ENCODE measurements at places on chromosomes 12 and 14. TPM values are rescaled to one million over a fixed set of nuclear protein-coding genes. Genes with fewer than 3 reads are reported as not detected.

- DNase-seq, result no peak
These were observed 60.7 kb upstream of the RBM19 start for GRCh38 chr12:114026805-114027204.

- DNase-seq, result no peak
These were observed 10.5 kb downstream of the WNT5B start for GRCh38 chr12:1639538-1639937.

DNA sequence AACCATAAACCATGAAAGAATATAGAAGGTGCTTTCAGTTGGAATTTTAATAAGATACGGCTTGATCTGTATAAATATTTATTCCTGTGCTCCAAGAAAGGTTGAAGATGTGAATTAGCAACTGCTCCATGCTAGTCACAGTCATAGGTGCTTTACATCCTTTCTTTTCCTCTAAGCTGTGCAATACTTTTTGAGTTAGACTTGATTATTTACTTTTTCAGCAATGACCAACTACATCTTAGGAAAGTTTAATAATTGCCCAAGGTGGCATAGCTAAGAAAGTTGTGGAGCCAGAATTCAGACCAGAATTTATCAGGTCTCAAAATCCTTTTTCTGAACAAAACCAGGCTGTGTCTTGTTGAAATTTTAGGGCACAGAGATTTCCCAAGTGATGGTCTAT, 13.7 kb downstream of the TRHDE start:
- DNase-seq, result no peak

ANKLE2 gene
- 40.8 TPM for total RNA-seq
